ENCODE measurements at places on chromosomes 7 and 10. TPM values are rescaled to one million over a fixed set of nuclear protein-coding genes. Genes with fewer than 3 reads are reported as not detected.

- H3K4me1 ChIP-seq, result peaks cover 19% of the 10 kb centered on the region
- DNase-seq, result no peak
- H3K27ac ChIP-seq, result no peak overlapping the region
- H3K4me3 ChIP-seq, result peak overlapping the region; percentile 70
- H3K27me3 ChIP-seq, result peaks cover 6% of the 10 kb centered on the region
- H3K36me3 ChIP-seq, result no peaks in the 10 kb centered on the region
Measured at GRCh38 chr10:101291331-101292193, 62.3 kb upstream of the LBX1 start.

- H3K36me3 ChIP-seq, result no peaks in the 10 kb centered on the region
- H3K4me1 ChIP-seq, result no peaks in the 10 kb centered on the region
- no peak overlapping the region for H3K4me3 ChIP-seq
- H3K27ac ChIP-seq, result no peak overlapping the region
- no peak for DNase-seq
- no peaks in the 10 kb centered on the region for H3K27me3 ChIP-seq
Measured at GRCh38 chr7:156655983-156656382, 15.4 kb downstream of the RNF32 start.

GRCh38 chr10:127398140-127398970 lies 150.8 kb upstream of the NPS start:
- DNase-seq, result no peak
- H3K27me3 ChIP-seq, result no peaks in the 10 kb centered on the region
- peaks cover 10% of the 10 kb centered on the region for H3K4me1 ChIP-seq
- H3K4me3 ChIP-seq, result no peak overlapping the region

DNA sequence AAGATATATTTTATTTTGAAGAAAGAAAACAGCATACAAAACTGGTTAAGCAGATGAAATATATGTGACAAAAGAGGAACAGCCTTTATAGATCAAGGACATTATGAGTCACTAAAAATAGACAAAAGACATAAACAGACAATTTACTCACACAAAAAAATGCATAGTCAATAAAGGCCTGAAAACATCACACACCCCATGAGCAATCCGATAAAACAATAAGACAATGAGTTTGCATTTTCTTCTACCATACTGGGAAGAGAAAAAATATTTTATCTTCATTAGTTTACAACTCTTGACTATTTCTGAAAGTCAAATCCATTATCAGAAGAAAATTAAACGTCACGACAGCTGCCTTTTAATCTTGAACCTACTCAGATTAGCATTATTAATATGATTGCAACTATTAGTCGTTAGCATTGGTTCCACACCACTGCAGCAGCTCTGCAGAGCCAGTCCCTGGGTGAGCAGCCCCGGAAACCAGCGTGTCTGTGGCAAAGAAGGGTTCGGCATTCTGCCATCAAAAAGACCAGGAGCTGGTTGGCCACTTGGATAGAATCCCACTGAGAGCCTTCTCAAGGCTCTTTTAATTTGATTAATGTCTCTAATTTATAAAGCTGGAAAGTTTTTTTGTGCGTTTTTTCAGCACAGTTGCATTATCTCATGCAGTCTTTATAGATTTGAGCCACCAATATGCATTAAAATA lies 305.4 kb upstream of the SHH start:
- no peaks in the 10 kb centered on the region for H3K4me1 ChIP-seq
- no peaks in the 10 kb centered on the region for H3K27me3 ChIP-seq
- H3K4me3 ChIP-seq, result no peak overlapping the region
- H3K27ac ChIP-seq, result no peak overlapping the region
- H3K36me3 ChIP-seq, result no peaks in the 10 kb centered on the region

GRCh38 chr10:94423627-94424026 lies 21.3 kb downstream of the TBC1D12 start:
- H3K4me1 ChIP-seq, result peaks cover 19% of the 10 kb centered on the region
- no peaks in the 10 kb centered on the region for H3K27me3 ChIP-seq
- no peak for DNase-seq
- no peak overlapping the region for H3K4me3 ChIP-seq

DNA sequence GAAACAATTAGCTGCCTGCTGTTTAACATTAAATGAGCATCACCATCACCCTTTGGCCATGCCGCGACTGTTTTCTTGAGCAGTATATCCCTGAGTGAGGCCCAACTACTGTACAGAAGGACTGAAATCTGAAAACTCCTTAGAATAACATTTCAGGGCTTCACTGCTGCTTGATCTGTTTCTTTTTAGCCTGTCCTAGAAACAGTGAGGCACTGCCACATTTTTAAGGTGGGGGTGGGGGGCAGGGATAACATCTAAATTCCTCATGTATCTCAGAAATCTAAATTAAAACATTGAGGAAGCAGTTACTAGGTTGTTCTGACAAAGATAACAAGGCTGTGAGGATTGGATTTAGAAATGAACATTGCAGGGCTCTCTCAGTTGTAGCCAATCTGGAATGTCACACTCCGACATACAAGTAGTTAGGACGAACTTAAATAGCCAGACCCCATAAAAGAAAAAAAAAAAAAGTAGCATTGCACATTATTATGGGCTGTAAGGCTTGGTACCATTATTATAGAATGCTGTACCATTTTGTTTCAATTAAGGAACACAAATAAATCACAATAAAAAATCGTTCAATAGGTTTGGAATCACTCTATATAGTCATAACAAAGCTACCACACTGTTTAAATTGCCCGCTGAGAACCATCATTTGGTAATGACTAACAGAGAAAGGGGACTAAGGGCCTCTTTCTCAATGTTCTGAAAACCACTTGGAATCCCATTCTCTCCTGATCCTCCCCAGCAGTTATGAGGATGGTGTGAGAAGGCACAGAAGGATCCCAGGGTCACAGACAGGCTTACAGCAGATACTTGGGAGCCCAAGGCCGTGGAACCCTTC lies 256.1 kb downstream of the INHBA start:
- H3K36me3 ChIP-seq, result no peaks in the 10 kb centered on the region
- H3K27ac ChIP-seq, result peak overlapping the region; percentile 71
- no peaks in the 10 kb centered on the region for H3K27me3 ChIP-seq
- no peak for DNase-seq
- peaks cover 9% of the 10 kb centered on the region for H3K4me1 ChIP-seq
- no peak overlapping the region for H3K4me3 ChIP-seq

DNA sequence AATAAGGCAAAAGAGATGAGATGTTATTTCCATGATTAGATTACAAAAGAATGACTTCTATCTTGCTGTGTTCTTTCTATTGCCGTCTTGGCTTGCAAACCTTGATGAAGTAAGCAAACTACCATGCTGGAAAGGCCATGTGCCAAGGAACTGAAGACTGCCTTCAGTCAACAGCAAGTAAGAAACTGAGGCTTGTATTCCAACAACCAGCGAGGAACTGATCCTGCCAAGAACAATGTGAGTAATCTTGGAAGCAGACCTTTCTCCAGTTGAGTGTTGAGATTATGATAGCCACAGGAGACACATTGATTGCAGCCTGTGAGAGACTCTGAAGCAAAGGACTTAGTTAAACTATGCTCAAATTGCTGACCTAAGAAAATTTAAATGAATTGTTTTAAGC lies 164.6 kb upstream of the GRM3 start:
- H3K4me1 ChIP-seq, result no peaks in the 10 kb centered on the region
- no peaks in the 10 kb centered on the region for H3K27me3 ChIP-seq
- no peaks in the 10 kb centered on the region for H3K36me3 ChIP-seq
- no peak overlapping the region for H3K4me3 ChIP-seq

- peaks cover 24% of the 10 kb centered on the region for H3K36me3 ChIP-seq
- peaks cover 72% of the 10 kb centered on the region for H3K4me1 ChIP-seq
- H3K4me3 ChIP-seq, result no peak overlapping the region
- peak overlapping the region; percentile 30 for H3K27ac ChIP-seq
- no peaks in the 10 kb centered on the region for H3K27me3 ChIP-seq
Measured at GRCh38 chr7:130887957-130888371, 154.0 kb upstream of the KLF14 start.

- H3K4me1 ChIP-seq, result no peaks in the 10 kb centered on the region
- H3K27me3 ChIP-seq, result no peaks in the 10 kb centered on the region
- no peak for DNase-seq
Measured at GRCh38 chr7:83613232-83613631, 35.7 kb downstream of the SEMA3E start.

DNA sequence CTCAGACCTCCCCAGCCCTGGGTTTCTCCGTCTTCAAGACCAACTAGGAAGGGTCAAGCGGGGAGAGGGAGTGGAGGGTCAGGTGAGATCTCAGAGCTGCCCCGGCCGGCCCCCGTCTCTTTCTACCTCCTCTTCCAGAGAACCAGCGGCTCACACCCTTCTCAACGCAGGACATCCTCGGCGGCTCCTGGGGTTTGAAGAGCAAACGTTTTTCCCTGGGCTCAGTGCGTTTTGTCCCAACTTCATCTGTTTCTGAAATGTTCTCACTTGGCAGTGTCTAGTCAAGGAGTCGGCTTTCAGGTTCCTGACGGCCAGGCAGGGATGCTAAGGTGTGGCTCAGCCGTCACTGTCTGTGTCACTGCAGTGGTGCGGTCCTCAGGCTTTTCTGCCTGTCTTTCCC lies 416.4 kb upstream of the FOXK1 start:
- H3K36me3 ChIP-seq, result peaks cover 3% of the 10 kb centered on the region
- no peak overlapping the region for H3K27ac ChIP-seq
- no peak for DNase-seq
- no peaks in the 10 kb centered on the region for H3K27me3 ChIP-seq
- no peaks in the 10 kb centered on the region for H3K4me1 ChIP-seq
- H3K4me3 ChIP-seq, result no peak overlapping the region

GRCh38 chr10:63204667-63205391 lies 71.7 kb downstream of the NRBF2 start:
- peaks cover 18% of the 10 kb centered on the region for H3K4me1 ChIP-seq
- H3K27ac ChIP-seq, result no peak overlapping the region
- DNase-seq, result no peak
- no peaks in the 10 kb centered on the region for H3K27me3 ChIP-seq
- no peaks in the 10 kb centered on the region for H3K36me3 ChIP-seq

DNA sequence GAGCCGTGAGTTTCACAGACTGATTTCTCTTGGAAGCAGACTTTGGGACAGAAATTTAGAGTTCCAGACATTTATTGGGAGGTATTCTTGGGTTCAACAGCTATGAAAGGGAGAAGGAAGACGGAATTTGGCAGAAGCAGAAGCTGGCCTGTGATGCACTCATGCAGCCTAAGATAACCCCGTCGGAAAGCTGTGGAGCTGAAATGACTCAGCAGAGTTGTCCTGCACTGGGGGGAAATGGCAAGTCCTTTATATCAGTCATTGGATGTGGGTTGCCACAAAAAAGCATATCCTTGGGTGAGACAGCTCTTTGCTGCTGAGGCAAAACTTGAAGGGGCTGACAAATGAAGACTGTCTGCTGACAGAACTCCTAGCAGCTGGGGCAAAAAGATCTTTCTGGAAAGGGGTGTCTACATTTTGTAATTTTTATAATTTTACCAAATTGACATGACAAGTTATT lies 11.5 kb upstream of the MICU1 start:
- no peaks in the 10 kb centered on the region for H3K27me3 ChIP-seq
- peaks cover 6% of the 10 kb centered on the region for H3K4me1 ChIP-seq
- no peaks in the 10 kb centered on the region for H3K36me3 ChIP-seq
- DNase-seq, result peak; percentile 15
- peak overlapping the region; percentile 2 for H3K27ac ChIP-seq
- no peak overlapping the region for H3K4me3 ChIP-seq

GRCh38 chr10:81034383-81034782 lies 496.7 kb downstream of the SH2D4B start:
- H3K27ac ChIP-seq, result no peak overlapping the region
- no peak overlapping the region for H3K4me3 ChIP-seq
- H3K36me3 ChIP-seq, result no peaks in the 10 kb centered on the region
- no peaks in the 10 kb centered on the region for H3K4me1 ChIP-seq
- DNase-seq, result no peak

DNA sequence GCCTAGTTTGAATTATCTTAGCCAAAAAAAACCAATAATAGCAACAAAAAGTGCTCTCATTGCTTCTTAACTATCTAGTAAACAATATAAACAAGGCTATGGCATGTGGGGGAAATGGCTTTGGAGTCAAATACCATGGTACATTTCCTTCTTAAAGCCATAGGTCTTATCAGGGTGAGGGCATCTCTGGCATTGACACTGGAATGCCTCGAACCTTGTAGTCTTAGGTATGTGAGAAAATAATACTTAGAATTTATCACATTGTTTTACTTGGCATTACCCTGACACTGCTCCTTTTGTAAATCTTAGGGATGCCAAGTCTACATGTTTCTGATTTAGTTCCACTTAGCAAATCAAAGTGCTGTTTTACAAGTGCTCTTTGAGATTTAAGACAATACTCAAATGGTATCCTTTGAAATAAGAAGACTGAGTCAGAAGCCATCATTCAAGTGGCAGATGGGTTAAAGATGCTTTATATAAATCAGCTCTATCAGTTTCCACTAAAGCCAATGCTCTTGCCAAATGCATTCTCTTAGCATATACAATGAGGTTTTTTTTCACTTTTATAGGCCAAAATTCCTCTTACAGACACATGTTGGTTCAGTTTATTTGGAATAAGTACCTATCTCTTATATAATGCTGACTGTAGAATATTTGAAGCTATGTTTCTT lies 155.2 kb downstream of the HPSE2 start:
- DNase-seq, result no peak
- H3K36me3 ChIP-seq, result no peaks in the 10 kb centered on the region
- no peak overlapping the region for H3K27ac ChIP-seq
- H3K4me3 ChIP-seq, result no peak overlapping the region
- no peaks in the 10 kb centered on the region for H3K27me3 ChIP-seq

DNA sequence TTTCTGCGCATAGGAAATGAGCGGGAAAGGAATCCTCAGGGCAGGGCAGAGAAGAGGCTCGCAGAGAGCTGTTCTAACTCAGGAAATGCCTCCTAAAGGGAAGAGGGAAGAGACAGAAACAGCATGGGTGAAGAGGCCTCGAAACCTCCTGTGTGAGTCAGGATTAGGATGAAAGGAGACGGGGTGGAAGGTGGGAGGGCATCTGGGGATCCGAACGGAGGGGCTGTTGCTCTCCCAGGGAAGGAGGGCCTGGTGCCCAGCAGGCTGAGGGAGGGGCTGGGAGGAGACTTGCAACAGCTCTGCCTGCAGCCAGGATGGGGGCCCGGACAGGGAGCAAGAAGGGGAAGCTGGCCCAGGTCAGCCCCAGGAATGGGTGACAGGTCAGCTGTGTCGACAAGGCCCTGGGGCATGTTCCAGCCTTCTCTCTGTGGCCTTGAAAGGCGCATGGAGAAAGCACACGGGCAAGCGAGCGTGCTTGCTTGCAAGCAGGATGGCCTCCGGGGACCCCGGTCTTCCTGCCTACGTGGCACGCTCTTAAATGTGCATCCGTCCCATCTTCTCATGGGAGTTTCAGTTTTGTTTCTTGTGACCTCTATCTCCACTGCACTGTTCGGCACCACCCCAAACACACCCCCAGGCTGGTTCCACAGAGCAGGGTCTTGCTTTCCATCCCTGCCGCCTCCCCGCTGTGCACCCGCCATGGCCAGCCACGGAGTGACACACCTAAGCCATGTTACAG lies 63.5 kb downstream of the HIPK2 start:
- H3K4me3 ChIP-seq, result no peak overlapping the region
- DNase-seq, result no peak
- no peaks in the 10 kb centered on the region for H3K27me3 ChIP-seq
- peaks cover 2% of the 10 kb centered on the region for H3K4me1 ChIP-seq
- H3K27ac ChIP-seq, result no peak overlapping the region
- peaks cover 34% of the 10 kb centered on the region for H3K36me3 ChIP-seq

GRCh38 chr7:137402536-137403352 lies 59.2 kb upstream of the PTN start:
- DNase-seq, result no peak
- H3K27ac ChIP-seq, result no peak overlapping the region
- no peaks in the 10 kb centered on the region for H3K4me1 ChIP-seq

- no peak for DNase-seq
- H3K4me3 ChIP-seq, result peak overlapping the region; percentile 75
- no peaks in the 10 kb centered on the region for H3K27me3 ChIP-seq
- H3K4me1 ChIP-seq, result peaks cover 16% of the 10 kb centered on the region
- no peaks in the 10 kb centered on the region for H3K36me3 ChIP-seq
Measured at GRCh38 chr10:96512524-96513304, 1.0 kb downstream of the TLL2 start.

Gene SLC16A12
- 1.5 TPM for total RNA-seq

Gene CHST3
- total RNA-seq, result 54.4 TPM

Gene CPEB3
- total RNA-seq, result 12.2 TPM

Gene SPDYE16
- 1.4 TPM for total RNA-seq

Gene OPN1SW
- not detected for total RNA-seq

Gene CHRM2
- not detected for total RNA-seq
